AG20443 (cell line): ENCODE measurements at places on chromosomes 12 and 14.

- DNase-seq, result no peak
Observed at GRCh38 chr12:56510786-56511185, 10.8 kb upstream of the RBMS2 start.

- peak; percentile 57 for DNase-seq
Observed at GRCh38 chr14:75428230-75429104, 645 bp downstream of the JDP2 start.

- no peak for DNase-seq
Observed at GRCh38 chr14:96400495-96400894, 8.6 kb downstream of the AK7 start.

DNA sequence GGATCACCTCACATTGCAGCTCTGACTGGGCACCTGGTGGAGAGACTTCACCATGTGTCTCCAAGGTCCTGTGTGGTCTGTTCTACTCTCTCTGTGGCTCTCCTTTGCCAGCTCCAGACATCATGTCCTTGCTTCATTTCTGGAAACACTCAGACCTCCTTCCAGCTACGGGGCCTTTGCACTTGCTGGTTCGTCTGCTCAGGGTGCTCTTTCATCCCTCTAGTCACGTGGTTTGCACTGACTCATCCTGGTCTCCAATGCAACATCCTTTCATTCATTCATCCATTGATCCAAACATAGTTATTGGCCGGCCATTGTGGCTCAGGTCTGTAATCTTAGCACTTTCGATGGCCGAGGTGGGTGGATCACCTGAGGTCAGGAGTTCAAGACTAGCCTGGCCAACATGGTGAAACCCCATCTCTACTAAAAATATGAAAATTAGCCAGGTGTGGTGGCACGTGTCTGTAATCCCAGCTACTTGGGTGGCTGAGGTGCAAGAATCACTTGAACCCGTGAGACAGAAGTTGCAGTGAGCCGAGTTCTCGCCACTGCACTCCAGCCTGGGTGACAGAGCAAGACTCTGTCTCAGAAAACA, 23.9 kb upstream of the CCDC63 start:
- DNase-seq, result no peak

DNA sequence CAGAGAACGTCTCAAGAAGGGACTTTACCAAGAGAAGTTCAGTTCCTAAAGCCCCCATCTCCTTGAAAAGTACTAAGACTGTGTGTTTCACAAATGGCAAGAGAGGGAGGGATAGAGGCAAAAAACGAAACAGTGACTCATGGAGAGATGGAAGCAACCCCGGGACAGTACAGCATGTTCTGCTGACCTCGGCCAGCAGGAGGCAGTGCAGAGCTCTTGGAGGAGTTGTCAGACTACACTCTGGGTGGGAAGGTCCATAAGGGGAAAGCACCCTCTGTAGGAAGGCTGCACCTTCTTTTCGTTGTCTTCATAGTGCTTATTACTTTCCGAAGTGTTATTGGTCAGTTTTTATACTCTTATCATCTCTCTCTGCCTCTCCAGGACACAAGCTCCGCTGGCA, 525.2 kb upstream of the CCDC196 start:
- peak; percentile 58 for DNase-seq
